Stimulated activated CD8-positive, alpha-beta memory T cell treated with anti-CD3 and anti-CD28 coated beads, Interleukin-7, amount 100 ng/mL, for 1 hour (primary cell): ENCODE measurements at places on chromosomes 11 and 22.

DNA sequence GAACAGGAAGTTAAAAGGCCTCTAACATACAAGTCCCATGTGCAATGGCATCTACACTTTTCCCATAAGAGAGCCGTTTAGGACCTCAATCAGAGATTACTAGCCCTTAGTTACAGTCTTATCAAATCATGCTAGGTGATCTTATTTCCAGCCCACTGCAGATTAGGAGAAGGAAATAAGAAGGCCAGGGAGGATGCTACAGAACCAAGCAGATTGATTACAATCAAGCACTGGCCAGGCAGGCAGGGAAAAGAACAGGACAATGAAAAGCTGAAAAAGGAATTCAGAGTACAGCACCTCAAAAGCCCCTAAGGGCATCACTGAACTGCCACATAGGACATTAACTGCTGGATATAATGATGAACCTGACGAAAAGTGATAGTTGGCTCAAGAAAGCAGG lies 73.0 kb downstream of the CLPB start:
- DNase-seq: no peak

GRCh38 chr22:35627267-35628041 lies 10.3 kb upstream of the MB start:
- DNase-seq: peak; percentile 29

GRCh38 chr11:64384028-64384737 lies 25.2 kb downstream of the RPS6KA4 start:
- no peak for DNase-seq

- no peak for DNase-seq
Measured at GRCh38 chr11:17936790-17937189, 76.1 kb downstream of the SERGEF start.

- DNase-seq: no peak
Measured at GRCh38 chr11:93659841-93660240, 1.6 kb upstream of the CEP295 start.
